Activated naive CD8-positive, alpha-beta T cell treated with anti-CD3 and anti-CD28 coated beads, Interleukin-2, amount 50 U/mL, for 16 hours (primary cell): ENCODE measurements at places on chromosomes 13 and 19.

GRCh38 chr13:110925023-110925612 is 10.2 kb upstream of the ANKRD10 start:
- DNase-seq, result no peak

- no peak for DNase-seq
Observed at GRCh38 chr19:33273881-33274662, 28.3 kb downstream of the CEBPA start.

DNA sequence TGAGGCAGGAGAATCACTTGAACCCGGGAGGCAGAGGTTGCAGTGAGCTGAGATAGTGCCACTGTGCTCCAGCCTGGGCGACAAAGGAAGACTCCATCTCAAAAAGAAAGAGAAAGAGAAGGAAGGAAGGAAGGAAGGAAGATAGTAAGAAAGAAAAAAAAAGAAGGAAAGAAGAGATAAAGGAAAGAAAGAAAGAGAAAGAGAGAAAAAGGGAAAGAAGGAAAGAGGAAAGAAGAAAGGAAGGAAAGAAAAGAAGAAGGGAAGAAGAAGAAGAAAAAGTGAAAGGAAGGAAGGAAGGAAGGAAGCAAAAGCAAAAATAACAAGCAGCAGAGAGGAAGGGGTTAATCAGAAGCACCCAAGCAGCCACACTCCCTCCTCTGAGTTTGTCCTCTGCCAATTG is 32.1 kb downstream of the NWD1 start:
- no peak for DNase-seq

DNA sequence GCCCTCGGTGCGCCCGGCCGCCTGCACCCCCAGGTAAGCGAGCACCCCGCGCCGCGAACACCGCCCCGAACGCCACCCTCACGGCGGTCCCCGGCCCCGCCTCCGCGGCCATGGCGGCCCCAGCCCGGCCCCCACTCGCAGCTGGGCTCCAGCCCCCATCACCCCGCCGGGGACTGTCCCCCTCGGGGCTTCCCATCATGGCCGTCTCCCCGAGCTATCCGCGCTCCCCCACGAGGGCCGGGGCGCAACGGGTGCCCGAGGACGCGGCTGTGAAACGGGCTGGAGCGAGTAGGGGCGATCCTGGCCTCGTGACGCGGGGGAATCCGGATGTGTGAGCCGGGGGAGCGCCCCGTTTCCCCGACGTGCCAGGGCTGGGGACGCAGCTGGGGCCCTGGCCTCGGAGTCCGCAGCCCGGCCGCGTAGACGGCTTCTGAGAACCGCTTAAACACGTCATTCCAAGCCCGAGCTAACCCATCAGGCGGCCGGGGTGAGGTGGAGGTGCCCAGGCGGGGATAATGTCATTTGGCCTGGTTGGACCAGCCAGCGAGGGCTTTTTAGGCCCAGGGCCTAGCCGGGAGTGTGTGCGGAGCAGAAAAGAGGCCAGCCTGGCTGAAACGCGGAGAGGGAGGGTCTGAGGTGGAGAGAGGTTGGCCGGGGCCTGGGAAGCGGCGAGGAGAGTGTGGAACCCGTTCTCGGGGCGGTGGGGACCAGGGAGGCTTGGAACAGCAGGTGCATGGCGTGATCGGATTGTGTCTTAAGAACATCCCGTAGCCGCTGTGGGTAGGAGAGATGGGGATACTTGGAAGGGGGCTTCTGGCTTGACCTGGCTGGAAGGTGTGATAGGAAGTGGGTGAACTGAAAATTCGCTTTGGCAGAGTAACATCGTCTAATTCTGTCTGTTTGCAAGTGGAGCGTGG is 550 bp downstream of the CERS4 start:
- peak; percentile 59 for DNase-seq

DNA sequence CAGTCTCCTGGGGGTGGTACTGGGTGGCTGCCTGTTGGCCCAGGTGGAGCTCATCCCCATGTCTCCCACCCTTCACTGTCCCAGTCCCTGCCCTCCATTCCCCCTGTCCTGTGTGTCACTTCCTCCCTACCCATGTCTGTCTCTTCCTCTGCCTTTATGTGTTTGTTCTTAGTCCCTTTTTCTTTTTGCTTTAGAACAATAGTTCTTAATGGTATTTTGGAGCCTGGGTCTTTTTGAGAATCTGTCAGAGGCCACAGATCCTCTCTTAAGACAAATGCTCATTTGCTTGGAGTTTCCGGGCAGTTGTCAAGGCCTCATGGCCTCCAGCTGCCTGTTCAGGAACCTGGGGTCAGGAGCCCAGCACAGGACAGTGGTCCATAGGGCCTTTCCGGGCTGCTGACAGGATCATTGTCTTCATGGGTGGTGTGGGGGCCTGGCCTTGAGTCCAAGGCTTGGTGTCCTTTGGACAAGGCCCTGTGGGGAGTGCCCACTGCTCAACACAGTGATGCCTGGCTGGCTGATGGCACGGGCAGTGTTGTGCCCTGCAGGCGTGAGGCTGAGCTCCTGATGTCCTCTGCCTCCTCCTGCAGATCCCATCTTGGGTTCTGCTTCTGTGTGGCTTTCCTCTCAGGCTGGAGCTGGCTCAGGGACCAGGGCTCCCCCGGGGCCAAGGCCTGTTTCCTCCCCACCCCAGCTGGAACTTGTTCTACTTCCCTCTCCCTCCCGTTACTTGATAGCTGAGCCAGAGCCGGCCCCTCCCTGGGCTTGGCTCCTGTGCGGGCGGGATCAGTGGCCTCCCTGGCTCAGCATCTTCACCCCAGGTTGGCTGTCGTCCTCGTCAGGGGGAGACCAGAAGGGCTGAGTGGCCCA is 3.5 kb downstream of the EGLN2 start:
- no peak for DNase-seq
